Naive thymus-derived CD4-positive, alpha-beta T cell (primary cell): ENCODE measurements at places on chromosomes 1 and 21. TPM values are rescaled to one million over a fixed set of nuclear protein-coding genes. Genes with fewer than 3 reads are reported as not detected.
A peak's percentile ranks its signal among the peaks of the same experiment; 100 is the strongest.

The PLA2G2D gene
- total RNA-seq = not detected

The SLAMF8 gene
- 1.5 TPM for total RNA-seq

The LPAR3 gene
- total RNA-seq = 0.97 TPM

The TRIM67 gene
- total RNA-seq = 0.02 TPM in 1 of 2 replicates, not detected in the other

The KCNH1 gene
- total RNA-seq = not detected

The RGS8 gene
- not detected for total RNA-seq

- DNase-seq = no peak
These were observed 48.7 kb downstream of the LHX4 start for GRCh38 chr1:180278596-180279395.

DNA sequence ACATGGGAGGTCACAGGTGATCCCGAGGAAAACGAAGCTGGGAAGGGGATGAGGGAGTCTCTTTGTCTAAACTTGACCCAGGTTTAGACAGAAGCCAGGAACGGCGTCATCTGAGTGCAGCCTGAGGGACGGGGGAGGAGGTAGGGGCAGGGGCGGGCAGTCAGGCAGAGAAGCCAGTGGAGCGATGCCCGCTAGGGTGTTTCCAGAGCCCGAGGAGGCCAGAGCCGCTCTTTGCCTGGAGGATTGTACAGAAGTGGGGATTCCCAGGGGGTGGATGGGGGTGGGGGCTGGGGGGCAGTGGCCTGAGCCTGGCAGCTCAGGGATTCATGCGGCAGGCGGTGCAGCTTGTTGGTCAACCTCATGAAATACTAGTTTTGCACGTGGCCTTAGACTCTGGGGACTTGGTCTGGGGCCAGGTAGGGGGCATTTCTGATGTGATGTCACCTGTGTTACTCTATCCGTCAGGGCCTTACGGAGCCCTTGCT, 58.4 kb downstream of the VPS26C start:
- no peak for DNase-seq

GRCh38 chr1:175129644-175129996, 62.0 kb downstream of the TNN start:
- no peak for DNase-seq

DNA sequence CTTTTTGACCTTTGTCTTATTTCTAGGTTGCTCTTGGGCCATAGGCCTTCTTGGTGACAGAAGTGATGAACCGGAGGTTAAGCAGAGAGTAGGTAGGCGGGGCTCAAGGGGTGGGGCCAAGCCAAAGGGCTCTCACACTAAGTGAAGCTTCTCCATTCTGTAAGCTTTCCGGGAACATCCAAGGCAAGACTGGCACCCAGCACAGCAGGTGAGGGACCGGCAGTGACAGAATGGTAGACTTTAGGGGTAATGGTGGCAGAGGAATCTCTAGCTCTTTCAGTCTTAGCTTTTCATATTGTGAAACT, at the start of gene TNFAIP8L2:
Gene TNFAIP8L2 (plus strand): TSS at position 135 of the 305 bp plus-strand sequence. CDS start 2,049 bp downstream, outside the sequence.
- DNase-seq = peak; percentile 71

- DNase-seq = no peak
These were observed 9.1 kb upstream of the LCE2D start for GRCh38 chr1:152654110-152654509.

GRCh38 chr1:160647329-160647720, 481 bp upstream of the SLAMF1 start:
- DNase-seq = no peak

DNA sequence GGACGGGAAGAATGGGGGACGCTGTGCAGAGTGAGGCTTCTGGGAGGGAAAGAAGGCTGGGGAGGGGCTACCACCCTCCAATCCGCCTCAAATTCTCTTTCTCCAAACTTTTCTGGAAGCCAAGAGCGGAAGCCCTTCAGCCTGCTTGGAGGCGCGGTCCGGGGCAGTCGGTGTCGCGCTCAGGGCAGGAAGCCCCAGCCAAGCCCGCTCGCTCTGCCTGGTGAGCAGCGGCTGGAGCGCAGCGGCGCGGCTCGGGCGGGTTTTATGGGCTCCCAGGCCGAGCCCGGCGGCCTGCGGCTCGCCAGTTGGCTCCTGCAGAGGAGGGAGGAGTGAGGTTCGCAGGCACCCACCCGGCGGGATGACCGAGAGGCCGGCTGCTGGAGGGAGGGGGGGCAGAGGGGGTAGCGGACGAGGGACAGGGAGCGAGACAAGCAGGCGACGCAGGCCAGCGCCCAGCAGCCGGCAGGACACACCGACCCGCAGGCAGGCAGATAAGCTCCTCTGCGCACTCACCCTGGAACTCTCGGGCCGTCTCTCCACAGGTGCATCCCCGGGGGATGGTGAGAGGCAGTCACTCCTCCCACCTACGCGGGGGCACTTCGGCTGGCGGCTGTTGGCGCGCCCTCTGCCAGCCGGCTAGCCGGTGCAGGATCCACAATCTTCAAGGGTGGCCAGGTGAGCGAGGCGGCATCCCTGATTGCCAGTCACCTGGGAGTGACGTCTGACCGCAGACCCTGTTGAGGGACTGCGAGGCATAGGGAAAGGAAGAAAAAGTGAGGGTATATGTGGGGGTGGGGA, at the start of gene AVPR1B:
Gene AVPR1B (minus strand): TSS at position 238 of the 798 bp plus-strand sequence. CDS start 498 bp downstream, outside the sequence.
- no peak for DNase-seq

GRCh38 chr1:240306673-240307072, 215.0 kb downstream of the FMN2 start:
- DNase-seq = no peak

DNA sequence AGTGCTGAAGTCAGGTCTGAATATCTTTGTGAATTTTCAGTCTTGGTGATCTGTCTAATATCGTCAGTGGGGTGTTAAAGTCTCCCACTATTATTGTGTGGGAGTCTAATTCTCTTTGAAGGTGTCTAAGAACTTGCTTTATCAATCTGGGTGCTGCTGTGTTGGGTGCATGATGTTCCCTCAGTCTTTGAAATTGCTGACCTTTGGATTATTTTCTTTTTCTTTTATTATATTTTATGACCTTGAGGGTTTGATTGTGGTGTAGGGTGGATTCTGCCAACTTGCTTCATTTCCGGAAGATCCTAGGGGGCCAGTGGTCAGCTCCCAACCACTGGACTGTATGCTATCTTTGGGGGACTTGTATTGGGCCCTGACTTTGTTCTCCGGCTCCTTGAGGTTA, 415.3 kb downstream of the USP25 start:
- no peak for DNase-seq

DNA sequence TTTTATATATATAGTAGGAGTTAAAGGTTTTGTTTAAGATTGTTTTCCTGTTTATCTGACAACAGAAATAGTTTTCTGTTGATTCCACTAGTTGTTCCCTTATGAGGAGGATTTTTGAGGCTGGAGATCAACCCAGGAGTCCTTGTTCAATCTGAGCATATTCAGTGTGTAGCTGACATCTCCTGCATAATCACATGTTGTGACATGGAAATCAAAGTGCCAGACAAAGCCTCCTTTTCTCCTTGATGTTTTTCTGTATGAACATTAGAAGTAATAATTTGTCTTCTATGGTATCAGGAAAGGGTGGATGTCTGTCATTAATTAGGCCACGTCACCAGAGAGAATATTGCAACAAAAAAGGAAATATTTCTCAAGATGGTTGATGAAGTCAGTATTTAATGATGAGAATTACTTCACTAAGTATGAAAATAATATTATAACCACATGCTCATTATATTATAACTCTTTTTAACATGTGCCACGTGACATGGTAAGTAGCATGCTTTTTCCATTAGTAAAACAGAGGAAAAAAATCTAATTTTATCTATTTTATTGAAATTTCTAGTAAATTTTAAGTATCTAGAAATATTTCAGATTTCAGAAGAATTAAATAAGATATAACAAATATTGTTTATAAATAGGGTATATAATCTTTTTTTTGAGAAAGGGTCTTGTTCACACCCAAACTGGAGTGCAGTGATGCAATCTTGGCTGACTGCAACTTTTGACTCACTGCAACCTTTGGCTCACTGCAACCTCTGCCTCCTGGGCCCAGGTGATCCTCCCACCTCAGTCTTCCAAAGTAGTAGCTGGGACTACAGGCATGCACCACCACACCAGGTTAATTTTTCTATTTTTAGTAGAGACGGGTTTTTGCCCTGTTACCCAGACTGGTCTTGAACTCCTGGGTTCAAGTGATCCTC, 223.5 kb downstream of the HMCN1 start:
- no peak for DNase-seq

- no peak for DNase-seq
These were observed 607 bp upstream of the FAAH start for GRCh38 chr1:46393510-46393909.
